ENCODE measurements at places on chromosomes 5 and 9.

DNA sequence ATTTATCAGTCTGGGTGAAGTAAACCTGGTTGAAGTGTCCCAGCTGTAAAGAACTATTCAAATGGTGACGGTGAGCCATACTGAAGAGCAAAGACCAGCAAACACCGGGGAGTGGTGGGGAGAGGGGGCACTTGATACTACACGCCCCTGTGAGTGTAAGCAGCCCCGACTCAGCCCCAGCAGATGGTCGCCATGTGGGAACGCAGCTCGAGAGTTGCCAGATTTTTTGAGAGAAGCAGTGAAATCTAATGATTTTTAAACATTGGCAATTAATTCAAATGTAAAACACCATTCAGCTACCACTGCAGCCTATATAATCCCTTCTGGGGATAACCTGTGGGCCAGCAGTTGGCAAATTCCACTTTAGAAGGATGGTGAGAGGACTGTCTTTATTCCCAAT is 1386.9 kb upstream of the WWC1 start:
- no peak overlapping the region for H3K4me3 ChIP-seq
- no peaks in the 10 kb centered on the region for H3K4me1 ChIP-seq
- DNase-seq, result no peak
- H3K36me3 ChIP-seq, result no peaks in the 10 kb centered on the region
- H3K27me3 ChIP-seq, result no peaks in the 10 kb centered on the region
- H3K27ac ChIP-seq, result no peak overlapping the region

DNA sequence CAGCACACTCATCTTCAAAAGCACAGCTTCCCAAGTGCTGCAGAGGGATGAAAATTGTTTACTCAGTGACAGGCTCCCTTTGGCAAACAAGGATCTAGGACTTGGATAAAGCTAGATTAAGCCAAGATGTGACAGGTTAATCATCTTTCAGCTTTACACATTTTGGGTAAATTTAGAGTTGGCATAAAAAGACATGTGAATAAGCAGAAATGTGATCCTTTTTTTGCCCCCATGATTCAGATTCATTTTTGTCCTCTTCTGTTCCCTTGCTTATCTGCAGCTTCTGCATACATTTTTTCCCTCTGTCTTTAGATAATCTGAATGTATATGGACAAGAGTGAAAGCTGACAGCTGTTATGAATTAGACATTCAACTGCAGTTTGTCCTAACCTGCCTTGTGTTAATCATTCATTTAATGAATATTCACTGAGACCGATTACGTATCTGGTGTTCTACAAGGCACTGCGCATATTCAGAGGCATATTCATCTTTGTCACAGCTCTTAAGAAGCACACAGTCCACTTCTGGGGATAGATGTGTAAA is 19.6 kb downstream of the ADAMTSL1 start:
- H3K36me3 ChIP-seq, result no peaks in the 10 kb centered on the region
- no peak for DNase-seq
- H3K4me3 ChIP-seq, result no peak overlapping the region

DNA sequence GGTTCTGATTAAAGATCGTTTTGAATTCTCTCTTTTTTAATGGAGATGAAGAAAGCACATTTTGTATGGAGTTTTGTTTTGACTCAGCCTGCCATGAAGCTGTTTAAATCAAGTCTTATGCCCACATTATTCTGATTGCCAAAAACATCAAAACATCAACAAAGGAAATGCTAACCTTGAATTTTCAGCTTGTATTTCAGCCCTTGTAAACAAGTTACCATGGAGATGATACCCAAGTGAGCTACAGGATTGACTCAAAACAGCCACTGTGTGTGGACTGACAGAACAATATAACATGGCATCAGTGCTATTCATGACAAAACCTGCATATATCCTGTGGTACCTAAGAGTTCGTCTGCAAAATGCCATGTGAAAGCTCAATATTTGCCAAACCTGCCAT is 1581.0 kb downstream of the MAT2B start:
- no peak overlapping the region for H3K4me3 ChIP-seq
- no peaks in the 10 kb centered on the region for H3K4me1 ChIP-seq
- no peaks in the 10 kb centered on the region for H3K27me3 ChIP-seq
- H3K36me3 ChIP-seq, result no peaks in the 10 kb centered on the region

GRCh38 chr9:127388037-127388855 is 8.7 kb upstream of the SLC2A8 start:
- peak overlapping the region; percentile 84 for H3K27ac ChIP-seq
- DNase-seq, result peak; percentile 95
- H3K27me3 ChIP-seq, result peaks cover 71% of the 10 kb centered on the region
- H3K36me3 ChIP-seq, result no peaks in the 10 kb centered on the region
- H3K4me1 ChIP-seq, result peaks cover 20% of the 10 kb centered on the region

DNA sequence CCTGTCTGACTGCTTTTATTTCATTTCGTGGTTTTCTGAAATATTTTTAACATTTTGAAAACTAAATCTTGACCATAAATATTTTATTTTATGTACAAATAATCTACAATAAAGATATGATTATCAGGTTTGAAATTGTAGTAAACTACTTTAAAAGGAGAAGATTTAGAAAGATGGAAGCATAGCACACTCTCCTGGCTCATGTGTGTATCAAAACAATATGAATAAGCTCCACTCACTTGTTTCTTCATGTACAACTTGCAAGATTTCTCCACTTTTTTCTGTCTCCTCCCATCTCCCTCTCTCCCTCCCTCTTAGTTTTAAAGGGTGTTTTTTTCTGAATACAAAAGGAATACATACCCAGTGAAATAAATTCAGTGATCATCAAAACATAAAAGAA is 15.4 kb upstream of the VPS13A start:
- no peak for DNase-seq
- no peaks in the 10 kb centered on the region for H3K4me1 ChIP-seq
- H3K4me3 ChIP-seq, result no peak overlapping the region
- peaks cover 6% of the 10 kb centered on the region for H3K27me3 ChIP-seq
- no peak overlapping the region for H3K27ac ChIP-seq

DNA sequence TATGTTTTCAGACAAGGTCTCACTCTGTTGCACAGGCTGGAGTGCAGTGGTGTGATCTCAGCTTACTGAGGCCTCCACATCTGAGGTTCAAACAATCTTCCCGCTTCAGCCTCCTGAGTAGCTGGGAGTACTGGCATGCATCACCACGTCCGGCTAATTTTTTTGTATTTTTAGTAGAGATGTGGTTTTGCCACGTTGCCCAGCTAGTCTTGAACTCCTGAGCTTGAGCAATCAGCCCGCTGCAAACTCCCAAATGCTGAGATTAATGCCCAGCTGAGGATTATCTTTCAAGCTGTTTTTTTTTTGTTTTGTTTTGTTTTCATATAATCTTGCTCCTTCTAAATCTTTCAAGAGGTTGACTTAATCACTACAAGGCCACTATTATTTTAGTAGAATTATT is 47.3 kb upstream of the SLC28A3 start:
- H3K4me3 ChIP-seq, result no peak overlapping the region
- no peaks in the 10 kb centered on the region for H3K36me3 ChIP-seq
- no peaks in the 10 kb centered on the region for H3K27me3 ChIP-seq
- DNase-seq, result no peak
- H3K27ac ChIP-seq, result no peak overlapping the region

DNA sequence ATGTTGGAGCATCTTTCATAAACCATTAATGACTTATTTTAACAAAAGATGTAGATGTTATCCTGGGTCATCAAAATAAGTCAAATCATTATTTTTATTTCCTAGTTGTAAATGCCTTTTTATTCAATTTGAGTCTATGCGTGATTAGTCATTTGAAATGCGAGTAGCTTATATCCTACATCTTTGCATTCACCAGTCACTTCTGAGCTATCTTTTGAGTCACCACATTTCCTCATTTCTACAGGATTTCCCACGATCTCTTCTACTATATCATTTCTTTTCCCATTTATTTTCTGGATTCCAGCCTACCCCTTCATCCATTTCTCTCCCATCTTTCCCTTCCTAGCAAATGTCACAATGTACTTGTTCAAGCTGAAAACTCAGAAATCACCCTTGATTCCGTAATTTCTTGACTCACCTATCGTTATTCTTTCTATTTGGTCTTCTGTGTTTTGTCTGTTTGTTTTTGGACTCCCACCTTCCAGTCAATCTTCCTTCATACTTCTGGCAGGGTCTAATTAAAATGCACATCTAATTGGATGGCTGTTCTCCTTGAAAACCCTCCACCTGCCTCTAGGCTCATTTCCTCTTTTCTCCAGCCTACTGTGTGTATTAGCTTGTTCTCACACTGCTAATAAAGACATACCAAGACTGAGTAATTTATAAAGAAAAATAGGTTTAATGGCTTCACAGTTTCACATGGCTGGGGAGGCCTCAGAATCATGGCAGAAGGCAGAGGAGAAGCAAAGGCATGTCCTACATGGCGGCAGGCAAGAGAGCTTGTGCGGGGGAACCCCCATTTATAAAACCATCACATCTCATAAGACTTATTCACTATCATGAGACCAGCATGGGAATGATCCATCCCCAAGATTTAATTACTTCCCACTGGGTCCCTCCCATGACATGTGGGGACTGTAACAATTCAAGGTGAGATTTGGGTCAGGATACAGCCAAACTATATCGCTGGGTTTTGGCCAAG is 112.4 kb downstream of the MEF2C start:
- H3K36me3 ChIP-seq, result no peaks in the 10 kb centered on the region
- H3K4me1 ChIP-seq, result no peaks in the 10 kb centered on the region
- no peaks in the 10 kb centered on the region for H3K27me3 ChIP-seq
- H3K27ac ChIP-seq, result no peak overlapping the region

DNA sequence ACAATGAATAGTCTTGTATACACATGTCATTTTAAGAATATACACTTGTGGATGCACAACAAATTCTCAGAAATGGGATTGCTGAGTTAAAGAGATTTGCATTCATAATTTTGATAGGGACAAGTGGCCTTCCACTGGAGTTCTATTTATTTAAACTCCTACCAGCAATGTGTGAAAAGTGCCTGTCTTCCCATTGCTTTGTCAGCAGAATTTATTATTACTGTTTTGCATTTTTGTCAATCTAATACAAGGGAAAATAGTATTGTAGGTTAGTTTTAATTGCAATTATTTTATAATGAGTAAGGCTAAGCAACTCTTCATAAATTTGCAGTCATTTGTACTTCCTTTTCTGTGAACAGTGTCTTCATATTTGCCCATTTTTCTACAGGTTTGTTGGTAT is 55.0 kb downstream of the C9orf57 start:
- no peak overlapping the region for H3K27ac ChIP-seq
- no peaks in the 10 kb centered on the region for H3K27me3 ChIP-seq
- no peaks in the 10 kb centered on the region for H3K4me1 ChIP-seq
- DNase-seq, result no peak

GRCh38 chr9:38326122-38326521 is 66.4 kb upstream of the ALDH1B1 start:
- H3K4me3 ChIP-seq, result no peak overlapping the region
- H3K36me3 ChIP-seq, result peaks cover 6% of the 10 kb centered on the region
- no peaks in the 10 kb centered on the region for H3K4me1 ChIP-seq
- peaks cover 5% of the 10 kb centered on the region for H3K27me3 ChIP-seq

GRCh38 chr5:452978-453710 is 10.2 kb downstream of the EXOC3 start:
- H3K27me3 ChIP-seq, result no peaks in the 10 kb centered on the region
- H3K4me1 ChIP-seq, result peaks cover 48% of the 10 kb centered on the region
- H3K4me3 ChIP-seq, result peak overlapping the region; percentile 42

GRCh38 chr5:6291961-6292360 is 86.4 kb downstream of the MED10 start:
- peak; percentile 2 for DNase-seq
- H3K27me3 ChIP-seq, result no peaks in the 10 kb centered on the region
- H3K4me3 ChIP-seq, result no peak overlapping the region
- H3K36me3 ChIP-seq, result no peaks in the 10 kb centered on the region
- H3K4me1 ChIP-seq, result no peaks in the 10 kb centered on the region
- no peak overlapping the region for H3K27ac ChIP-seq

GRCh38 chr5:178818094-178818493 is 41.7 kb upstream of the ZNF354B start:
- H3K27ac ChIP-seq, result no peak overlapping the region
- H3K27me3 ChIP-seq, result peaks cover 20% of the 10 kb centered on the region
- H3K4me3 ChIP-seq, result no peak overlapping the region
- DNase-seq, result no peak
- no peaks in the 10 kb centered on the region for H3K36me3 ChIP-seq

- DNase-seq, result no peak
- no peaks in the 10 kb centered on the region for H3K27me3 ChIP-seq
- no peak overlapping the region for H3K4me3 ChIP-seq
- H3K4me1 ChIP-seq, result no peaks in the 10 kb centered on the region
Measured at GRCh38 chr9:117354244-117354847, 60.5 kb downstream of the ASTN2 start.

DNA sequence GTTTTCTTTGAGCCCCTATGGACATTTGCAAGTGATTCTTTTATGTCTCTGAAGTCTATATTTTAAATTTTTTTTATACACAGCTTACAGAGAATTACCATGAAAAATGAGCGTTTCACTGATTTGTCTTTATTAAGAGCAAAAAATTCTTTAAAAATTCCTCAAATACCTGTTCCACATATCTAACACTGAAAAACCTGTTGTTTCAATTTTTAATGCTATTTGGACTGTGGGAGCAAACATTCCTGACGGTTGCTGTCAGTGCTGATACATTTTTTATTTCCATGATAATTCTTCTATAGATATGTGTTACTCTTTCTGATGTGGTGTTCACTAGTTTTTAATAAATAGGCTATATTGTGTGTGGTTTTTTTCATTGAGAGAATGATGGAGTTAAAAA is 199.8 kb downstream of the GDNF start:
- no peak for DNase-seq
- H3K27me3 ChIP-seq, result no peaks in the 10 kb centered on the region
- H3K27ac ChIP-seq, result no peak overlapping the region
- H3K4me3 ChIP-seq, result no peak overlapping the region

DNA sequence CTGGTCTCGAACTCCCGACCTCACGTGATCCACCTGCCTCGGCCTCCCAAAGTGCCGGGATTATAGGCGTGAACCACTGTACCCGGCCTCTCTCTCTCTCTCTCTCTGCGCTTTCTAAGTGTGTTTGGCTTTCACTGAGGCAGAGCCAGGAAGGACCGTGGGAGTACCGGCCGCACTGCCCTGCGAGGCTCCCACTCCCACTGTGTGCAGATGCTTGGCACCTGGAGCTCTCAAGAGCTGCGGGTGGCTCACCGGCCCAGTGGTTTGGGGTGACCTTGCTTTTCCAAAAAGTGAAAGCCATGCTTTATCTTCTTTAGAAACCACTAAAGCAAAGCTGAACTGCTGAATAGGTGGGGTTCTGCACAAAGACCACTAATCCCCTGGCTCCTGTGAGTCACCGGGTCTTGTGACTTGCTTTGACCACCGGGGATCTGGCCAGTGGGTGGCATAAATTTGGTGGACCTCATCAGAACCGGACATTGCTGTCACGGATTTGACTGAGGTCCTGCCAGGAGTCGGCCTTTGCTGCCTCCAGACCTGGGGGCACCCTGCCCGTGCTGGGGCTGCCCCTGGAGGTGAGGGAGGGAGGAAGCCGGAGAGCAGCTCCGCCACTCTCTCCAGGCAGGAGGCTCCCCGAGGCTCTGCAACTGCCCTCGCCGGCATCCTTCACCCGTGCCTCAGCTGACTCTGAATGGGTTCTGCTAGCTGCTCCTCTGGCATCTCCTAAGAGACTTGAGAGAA is 228.9 kb downstream of the FANCC start:
- H3K4me1 ChIP-seq, result peaks cover 19% of the 10 kb centered on the region
- H3K36me3 ChIP-seq, result peaks cover 2% of the 10 kb centered on the region
- H3K27me3 ChIP-seq, result no peaks in the 10 kb centered on the region
- H3K4me3 ChIP-seq, result no peak overlapping the region
- DNase-seq, result no peak
